ENCODE measurements at places on chromosomes 11 and 22.

DNA sequence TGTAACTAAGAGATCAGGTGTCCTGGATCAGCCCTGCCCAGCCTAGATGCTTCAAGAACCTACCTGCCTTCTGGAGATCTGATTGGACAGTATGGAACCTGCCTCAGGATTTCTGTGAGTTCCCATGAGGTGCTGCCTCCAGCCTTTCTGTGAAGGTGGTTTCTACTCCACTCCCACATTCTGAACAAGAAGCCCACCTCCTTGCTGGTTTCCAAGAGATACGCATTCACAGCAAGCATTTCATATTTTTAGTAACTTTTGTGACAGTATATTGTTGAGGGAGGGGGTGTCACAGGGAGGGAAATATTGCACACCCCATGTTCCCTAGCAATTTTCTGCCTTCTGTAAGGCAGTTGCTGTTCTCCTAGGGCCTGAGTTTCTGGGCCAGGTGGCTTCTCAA lies 204.4 kb downstream of the NAV2 start:
- no peak for DNase-seq

DNA sequence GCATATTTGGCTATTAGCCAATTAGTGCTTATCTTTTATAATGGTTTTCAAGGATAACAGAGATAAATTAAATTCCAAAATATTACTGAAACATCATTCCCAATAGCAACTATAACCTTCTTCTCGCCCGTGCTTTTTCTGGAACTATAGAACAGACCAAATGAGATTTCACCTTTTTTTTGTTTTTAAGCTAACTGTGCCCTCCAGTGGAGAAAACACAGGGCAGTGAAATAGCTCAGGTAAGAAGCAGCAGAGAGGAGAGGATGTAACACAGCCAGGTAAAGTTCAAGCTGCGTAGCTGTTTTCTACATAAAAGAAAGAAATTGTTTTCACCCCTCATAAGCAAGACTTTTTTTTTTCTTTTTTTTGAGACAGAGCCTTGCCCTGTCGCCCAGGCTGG lies 28.2 kb downstream of the HSD17B12 start:
- DNase-seq, result no peak

GRCh38 chr11:129412494-129412893 lies 36.8 kb downstream of the BARX2 start:
- DNase-seq, result no peak

- no peak for DNase-seq
Measured at GRCh38 chr22:48955351-48956311, 872.0 kb downstream of the BRD1 start.

DNA sequence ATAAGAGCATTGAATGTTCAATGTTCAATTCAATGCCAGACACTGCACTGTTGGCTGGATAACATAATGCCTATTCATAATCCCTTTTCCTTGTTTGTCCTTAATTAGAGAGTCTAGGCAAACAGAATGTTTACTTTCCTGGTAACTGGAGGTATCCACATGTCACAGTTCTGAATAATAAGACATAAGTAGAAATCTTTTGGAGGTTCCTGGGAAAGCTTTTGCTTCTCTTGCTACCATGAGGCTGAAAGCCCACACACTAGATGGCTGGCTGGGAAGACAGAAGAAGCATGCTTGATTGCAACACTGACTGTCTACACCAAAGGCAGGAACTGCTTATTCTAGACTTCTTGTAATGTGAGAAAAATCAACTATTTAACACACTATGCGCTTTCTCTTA lies 79.5 kb downstream of the GAB2 start:
- no peak for DNase-seq

DNA sequence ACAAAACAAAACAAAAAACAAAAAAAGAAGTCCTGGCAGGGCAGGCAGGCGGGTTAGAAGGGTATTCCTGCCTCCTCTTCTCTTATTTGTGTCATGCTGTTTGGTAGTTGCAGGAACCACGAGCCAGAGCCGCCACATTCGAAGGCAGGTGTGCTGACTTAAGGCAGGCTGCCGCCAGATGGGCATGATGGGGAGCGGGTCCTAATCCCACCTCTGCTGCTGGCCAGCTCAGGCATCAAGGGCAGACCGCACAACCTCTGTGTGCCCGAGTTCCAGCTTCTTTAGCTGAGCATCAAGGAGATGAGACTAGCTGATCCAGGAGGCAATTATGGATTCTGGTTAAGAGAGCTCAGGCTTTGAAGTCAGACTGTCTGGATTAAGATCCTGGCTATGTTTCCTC lies 12.1 kb downstream of the OAF start:
- DNase-seq, result no peak

- no peak for DNase-seq
Measured at GRCh38 chr11:107179829-107180228, 161.6 kb upstream of the GUCY1A2 start.

- no peak for DNase-seq
Measured at GRCh38 chr11:113591117-113591516, 115.0 kb downstream of the TMPRSS5 start.

GRCh38 chr22:48811885-48812284 lies 1015.8 kb downstream of the BRD1 start:
- no peak for DNase-seq

- no peak for DNase-seq
Measured at GRCh38 chr11:130418756-130419155, 9.7 kb downstream of the ADAMTS8 start.

DNA sequence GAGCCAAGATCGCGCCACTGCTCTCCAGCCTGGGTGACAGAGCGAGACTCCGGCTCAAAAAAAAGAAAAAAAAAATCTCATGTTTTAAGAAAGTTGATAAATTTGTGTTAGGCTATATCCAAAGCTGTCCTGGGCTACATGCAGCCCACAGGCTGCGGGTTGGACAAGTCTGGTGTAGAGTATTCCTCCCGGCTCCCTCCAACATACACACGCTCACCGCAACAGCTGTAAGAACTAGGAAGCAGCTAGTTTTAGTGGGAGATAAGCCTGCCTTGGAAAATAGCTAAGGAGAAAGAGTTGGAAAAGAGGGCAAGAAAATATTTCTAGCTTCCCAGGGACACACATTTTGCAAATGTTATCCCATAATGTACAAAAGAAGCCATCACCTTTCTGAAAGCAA lies 46.6 kb downstream of the CELF1 start:
- no peak for DNase-seq

GRCh38 chr11:2541881-2542361 lies 97.1 kb downstream of the KCNQ1 start:
- DNase-seq, result no peak

DNA sequence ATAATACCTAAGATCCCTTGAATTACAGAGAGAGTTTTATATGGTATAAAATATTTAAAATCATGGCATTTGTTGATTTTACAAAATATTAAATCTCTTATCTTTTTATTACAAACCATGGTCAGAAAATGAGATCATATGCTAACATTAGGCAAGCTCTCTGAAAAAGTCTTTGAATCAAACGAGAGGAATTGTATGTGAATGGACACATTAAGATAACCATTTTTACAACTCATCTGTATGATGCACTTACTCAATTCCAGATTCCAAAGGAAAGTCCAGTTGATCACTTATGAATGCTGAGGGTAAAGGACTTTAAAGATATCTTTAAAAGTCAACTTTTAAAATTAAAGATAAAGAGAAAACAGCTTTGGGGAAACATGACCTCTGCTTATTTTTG lies 83.5 kb upstream of the LUZP2 start:
- DNase-seq, result no peak

DNA sequence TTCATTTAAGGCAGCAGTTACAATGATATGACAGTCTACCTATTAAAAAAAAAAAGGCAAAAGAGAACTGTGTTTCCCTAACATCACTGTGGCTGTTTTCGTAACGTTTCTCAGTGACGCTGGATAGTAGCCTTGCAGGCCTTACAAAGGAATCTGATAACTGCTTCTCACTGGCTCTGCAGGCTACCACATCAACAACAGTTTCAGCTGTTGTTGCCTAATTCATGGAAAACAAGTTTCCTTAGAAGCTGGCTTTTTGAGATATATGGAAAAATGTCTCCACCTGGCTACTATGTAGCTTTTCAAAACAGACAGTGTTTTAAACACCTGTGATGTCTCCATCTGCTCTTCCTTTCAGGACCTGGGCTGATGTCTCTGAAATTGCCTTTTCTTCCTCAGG lies 3.8 kb downstream of the OR51V1 start:
- no peak for DNase-seq

DNA sequence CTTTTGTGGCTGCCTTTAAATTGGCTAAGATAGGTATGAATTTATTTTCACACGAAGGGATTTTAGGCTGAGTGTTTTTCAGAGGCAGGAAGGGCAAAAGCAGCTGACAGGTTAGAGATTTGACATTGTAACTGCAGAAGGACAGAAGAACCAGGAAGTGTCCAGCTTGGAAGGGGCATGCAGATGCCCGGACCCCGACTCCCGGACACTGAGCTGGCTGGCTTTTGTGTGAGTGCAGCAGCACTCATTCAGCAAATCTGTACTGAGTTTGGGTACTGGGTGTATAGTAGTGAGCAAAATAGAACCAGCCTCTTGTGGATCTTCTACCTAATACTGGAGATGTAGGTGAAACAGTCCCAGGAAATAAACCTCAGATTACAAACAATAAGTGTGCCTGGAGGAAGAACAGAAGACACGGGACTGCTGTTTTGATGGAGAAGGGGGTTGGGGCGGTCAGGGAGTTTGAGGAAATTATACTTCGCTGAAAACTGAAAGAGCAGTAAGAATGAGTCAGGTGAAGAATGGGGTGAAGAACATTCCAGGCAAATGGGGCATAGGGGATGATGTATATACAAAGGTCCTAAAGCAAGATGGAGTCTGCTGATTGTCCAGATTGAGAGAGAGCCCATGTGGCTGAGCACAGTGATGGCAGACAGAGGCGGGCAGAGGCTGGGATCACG lies 64.6 kb downstream of the PPFIBP2 start:
- no peak for DNase-seq

- no peak for DNase-seq
Measured at GRCh38 chr11:127182586-127183203, 182.1 kb upstream of the KIRREL3 start.

DNA sequence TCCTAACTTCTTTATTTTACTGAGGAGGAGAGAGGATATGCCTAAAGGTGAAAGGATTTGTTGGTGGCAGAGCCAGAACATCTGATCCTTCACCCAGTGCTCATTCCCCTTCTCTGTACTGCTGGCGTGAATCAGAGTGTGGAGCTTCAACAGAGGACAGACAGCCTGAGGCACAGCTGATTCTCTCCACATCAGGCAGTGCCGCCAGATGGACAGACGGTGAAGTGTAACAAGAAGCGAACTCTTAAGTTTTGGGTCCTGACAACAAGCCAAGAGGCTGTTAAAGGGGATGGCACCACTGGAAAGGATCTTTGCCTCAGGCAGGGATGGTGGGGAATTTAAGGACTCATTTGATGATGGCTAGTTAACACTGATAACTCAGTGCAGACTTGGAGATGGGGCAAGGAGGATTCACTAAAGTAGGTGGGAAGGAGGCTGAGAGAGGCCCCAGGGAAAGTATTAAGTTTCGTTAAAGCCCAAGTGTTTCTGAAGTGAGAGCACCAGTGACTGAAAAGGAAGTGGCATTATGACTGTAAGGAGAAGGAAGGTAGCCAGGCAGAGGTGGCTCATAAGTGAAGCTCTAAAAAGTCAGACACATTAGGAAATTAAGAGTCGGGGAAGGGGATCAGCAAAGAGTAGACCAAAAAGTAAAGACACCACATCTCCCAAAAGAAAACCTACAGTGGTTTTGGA lies 81.3 kb downstream of the CLPB start:
- DNase-seq, result no peak

GRCh38 chr11:80103142-80103859 lies 662.5 kb upstream of the TENM4 start:
- DNase-seq, result no peak

GRCh38 chr11:63916837-63917691 lies at the start of gene RCOR2:
RCOR2 (minus strand) TSS chr11:63917164; CDS start chr11:63916456, 708 bp downstream.
- no peak for DNase-seq

- no peak for DNase-seq
Measured at GRCh38 chr22:19361501-19362103, 69.9 kb downstream of the HIRA start.
